ENCODE measurements at places on chromosomes 5 and 9. TPM values are rescaled to one million over a fixed set of nuclear protein-coding genes. Genes with fewer than 3 reads are reported as not detected.

Gene FGF1
- 37.7 TPM for total RNA-seq

Gene EIF4EBP3
- total RNA-seq = 5.2 TPM

Gene CER1
- total RNA-seq = not detected

Gene EQTN
- not detected for total RNA-seq

Gene IGFBPL1
- not detected for total RNA-seq

Gene TMEM215
- total RNA-seq = not detected

Gene MEIKIN
- total RNA-seq = not detected

Gene PROB1
- 1.5 TPM for total RNA-seq

Gene PCDHA10
- not detected for total RNA-seq

Gene TMCO6
- total RNA-seq = 15.7 TPM

Gene TRIM7
- total RNA-seq = 2.5 TPM

Gene SVEP1
- 110 TPM for total RNA-seq

Gene QSOX2
- 15.9 TPM for total RNA-seq

Gene RNF183
- not detected for total RNA-seq

Gene ARSB
- 21.8 TPM for total RNA-seq

Gene LCN1
- not detected for total RNA-seq

Gene ADAMTS6
- total RNA-seq = 3.1 TPM

Gene GLRA1
- total RNA-seq = not detected

Gene ARID3C
- total RNA-seq = 0.72 TPM

Gene OR1L1
- total RNA-seq = not detected

Gene TTC39B
- total RNA-seq = 9.2 TPM

Gene FAM151B
- 5.7 TPM for total RNA-seq

Gene RGS7BP
- 0.36 TPM for total RNA-seq

Gene CMBL
- 2.5 TPM for total RNA-seq

Gene FAM81B
- not detected for total RNA-seq

Gene FRRS1L
- not detected for total RNA-seq

Gene GAPT
- not detected for total RNA-seq

Gene PCDHGA12
- total RNA-seq = 27.1 TPM

Gene FBP2
- total RNA-seq = not detected

Gene DOCK2
- 5.8 TPM for total RNA-seq

Gene TMED7
- total RNA-seq = 108 TPM

Gene AHRR
- total RNA-seq = 16.4 TPM

Gene GKAP1
- 0.65 TPM for total RNA-seq

Gene ST8SIA4
- total RNA-seq = 2.4 TPM

Gene TMEM161B
- total RNA-seq = 8.8 TPM

Gene TYRP1
- total RNA-seq = not detected

Gene VLDLR
- 15.9 TPM for total RNA-seq

Gene ANKRD18A
- total RNA-seq = not detected

Gene MYOZ3
- 0.54 TPM for total RNA-seq

Gene IL31RA
- 0.18 TPM for total RNA-seq

Gene ZNF462
- 6.5 TPM for total RNA-seq

Gene PPP2CA
- total RNA-seq = 116 TPM

Gene LECT2
- total RNA-seq = not detected

Gene PRR7
- 30.3 TPM for total RNA-seq

Gene NMUR2
- total RNA-seq = not detected

Gene SPAG8
- 0.36 TPM for total RNA-seq

Gene ABO
- not detected for total RNA-seq
